ENCODE measurements at places on chromosomes 5 and 9. TPM values are rescaled to one million over a fixed set of nuclear protein-coding genes. Genes with fewer than 3 reads are reported as not detected.

DNA sequence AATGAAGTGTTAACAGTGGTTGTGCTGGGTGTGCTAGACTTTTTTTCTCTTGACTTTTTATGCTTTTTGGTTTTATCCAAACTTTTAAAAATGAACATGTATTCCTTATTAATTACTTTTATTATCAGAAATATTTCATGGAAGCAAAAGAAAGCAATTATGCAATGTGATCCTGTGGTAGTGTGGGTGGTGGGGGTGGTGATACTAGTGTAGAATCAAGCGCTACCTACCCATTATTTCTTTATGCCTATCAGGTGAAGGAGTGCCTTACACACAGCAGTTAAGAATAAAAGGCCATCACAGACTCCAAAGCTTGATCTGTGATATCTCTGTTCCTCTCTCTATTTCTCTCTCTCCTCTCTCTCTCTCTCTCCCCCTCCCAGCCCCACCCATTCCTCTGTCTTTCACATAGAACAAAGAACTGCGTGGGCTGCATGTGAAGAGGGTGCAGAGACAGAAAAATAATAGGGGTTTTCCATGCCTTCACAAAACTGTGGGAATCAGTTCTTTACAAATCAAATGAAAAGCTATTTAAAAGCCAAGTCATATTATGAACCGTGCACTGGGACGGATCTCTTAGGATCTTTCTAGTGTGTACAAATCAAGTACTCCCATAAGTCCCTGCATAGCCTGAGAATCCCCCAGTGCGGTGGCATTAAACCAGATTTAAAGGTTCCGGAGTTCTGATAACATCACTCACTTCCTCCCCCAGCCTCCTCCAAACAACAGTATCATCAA is 351.2 kb downstream of the RAB3C start:
- DNase-seq = no peak

GRCh38 chr9:88387552-88388202 is 567 bp upstream of the SPIN1 start:
- peak; percentile 44 for DNase-seq

- DNase-seq = no peak
Measured at GRCh38 chr9:18459962-18460584, 13.9 kb upstream of the ADAMTSL1 start.

DNA sequence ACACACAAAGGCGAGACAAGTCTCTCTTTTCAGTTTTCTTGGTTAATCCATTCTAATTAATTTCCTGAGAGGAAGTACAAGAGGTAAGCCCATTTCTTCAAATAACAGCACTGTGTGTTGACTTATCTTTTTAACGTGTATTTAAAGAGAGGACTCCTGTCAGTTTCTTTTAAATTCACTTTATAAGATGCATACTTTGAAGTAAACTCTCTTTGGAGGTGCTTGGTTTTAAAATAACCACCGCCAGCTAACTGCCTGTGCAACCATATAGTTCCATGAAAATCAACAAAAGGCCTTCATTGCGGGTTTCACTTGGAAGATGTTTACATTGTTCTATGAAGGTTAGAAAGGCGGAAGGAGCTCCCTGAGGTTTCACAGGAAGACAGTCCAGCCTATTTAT is 13.1 kb upstream of the SERINC5 start:
- DNase-seq = no peak

DNA sequence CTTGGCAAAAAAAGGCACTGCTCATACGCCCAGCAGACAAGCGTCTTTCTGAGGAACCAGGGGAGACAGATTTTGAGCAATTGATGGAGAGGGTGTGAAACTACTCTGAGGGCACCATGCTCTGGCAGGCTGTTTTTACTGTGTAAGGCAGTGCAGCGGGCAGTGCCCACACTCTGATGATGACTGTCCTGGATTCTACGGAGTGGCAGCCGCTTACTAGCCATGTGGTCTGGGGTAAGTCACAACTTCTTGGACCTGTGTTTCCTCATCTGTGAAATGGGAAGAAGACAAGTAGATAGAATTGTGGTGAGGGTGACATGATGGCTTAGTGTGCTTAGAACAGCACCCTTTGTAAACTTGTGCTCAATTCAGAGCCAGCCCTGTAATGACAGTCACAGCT is 38.8 kb downstream of the FABP6 start:
- no peak for DNase-seq

DNA sequence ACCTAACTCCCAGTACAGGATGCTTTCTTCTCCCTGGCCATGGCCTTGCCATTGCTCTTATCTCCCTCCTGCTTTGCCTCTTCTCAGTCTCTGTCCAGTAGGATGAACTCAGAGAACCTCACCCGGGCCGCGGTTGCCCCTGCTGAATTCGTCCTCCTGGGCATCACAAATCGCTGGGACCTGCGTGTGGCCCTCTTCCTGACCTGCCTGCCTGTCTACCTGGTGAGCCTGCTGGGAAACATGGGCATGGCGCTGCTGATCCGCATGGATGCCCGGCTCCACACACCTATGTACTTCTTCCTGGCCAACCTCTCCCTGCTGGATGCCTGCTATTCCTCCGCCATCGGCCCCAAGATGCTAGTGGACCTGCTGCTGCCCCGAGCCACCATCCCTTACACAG is at the start of gene OR5C1:
Gene OR5C1, plus strand, starts transcription at position 103 of the 400 bp plus-strand sequence. Its CDS starts 0 bp downstream, at position 103.
- no peak for DNase-seq

HTR1A gene
- 20.4 TPM for total RNA-seq

DNA sequence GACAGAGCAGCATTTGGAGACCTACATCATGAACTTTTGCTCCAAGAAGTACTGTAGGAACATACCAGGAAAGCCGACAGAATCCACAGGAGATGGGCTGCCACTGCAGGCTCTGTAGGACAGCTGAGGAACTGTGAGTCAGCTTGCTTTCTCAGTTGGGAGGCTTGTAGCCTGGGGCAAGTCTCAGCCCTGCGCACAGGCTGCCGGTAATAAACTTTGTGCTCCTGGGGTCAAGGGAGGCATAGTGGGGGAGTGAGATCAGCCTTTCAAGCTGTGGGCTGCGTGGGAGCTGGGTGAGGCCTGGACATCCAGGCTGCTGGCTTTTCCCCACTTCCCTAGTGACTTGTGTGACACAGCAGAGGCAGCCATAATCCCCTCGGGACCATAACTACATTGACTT is 718.0 kb upstream of the CDH10 start:
- DNase-seq = no peak

GRCh38 chr5:158163451-158164295 is 304.7 kb upstream of the CLINT1 start:
- DNase-seq = no peak

DNA sequence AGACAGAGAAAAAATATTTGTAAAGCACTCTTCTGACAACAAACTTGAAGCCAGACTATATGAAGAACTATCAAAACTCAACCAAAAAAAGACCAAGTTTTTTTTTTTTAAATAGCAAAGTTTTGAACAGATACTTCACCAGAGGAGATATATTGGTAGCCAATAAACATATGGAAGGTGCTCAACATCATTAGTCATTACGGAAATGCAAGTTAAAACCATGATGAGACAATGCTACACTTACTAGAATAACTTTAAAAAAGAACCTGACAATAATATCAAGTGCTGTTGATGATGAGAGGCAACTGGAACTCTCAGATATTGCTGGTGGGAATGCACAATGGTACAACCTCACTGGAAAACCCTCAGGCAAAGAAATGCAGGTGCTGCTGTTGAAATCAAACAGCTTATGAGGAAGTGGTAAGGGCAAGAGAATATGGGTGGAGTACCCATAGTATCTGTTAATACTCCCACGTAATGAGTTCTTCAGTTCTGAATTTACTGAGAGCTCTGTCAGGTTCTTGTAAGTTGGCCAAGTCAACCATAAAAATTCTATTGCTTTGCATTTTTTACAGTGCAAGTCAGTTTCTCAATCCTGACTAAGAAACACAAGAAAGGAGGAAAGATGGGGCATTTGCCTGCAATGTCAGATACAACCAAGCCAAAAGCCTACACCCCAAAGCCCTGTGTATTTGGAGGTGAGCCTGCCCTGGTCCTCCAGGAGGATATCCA is 87.3 kb upstream of the GNAQ start:
- no peak for DNase-seq

MSX2 gene
- 0.41 TPM for total RNA-seq

GRCh38 chr9:119252671-119253299 is 116.5 kb downstream of the BRINP1 start:
- no peak for DNase-seq

- DNase-seq = no peak
Measured at GRCh38 chr5:97096191-97096590, 46.2 kb downstream of the LIX1 start.

ADRB2 gene
- 0.82 TPM for total RNA-seq

- no peak for DNase-seq
Measured at GRCh38 chr5:174581479-174581878, 142.9 kb upstream of the MSX2 start.

DNA sequence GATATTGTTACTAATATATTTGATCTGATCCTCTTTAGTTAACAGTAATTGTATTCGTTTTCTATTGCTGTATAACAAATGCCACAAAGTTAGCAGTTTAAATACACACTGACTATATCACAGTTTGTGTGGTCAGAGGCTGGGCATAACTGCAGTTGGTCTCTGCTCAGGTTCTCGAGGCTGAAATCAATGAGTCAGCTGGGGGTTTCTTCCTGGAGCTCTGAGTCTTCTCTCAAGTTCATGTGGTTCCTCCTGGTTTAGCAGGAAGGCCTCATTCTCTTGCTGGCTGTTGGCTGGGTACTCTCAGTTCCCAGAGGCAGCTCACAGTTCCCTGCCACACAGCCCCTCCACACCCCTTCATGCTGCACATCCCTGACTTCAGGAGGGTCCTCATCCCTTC is 20.7 kb downstream of the COL23A1 start:
- no peak for DNase-seq

- DNase-seq = no peak
Measured at GRCh38 chr9:136701668-136702053, 10.7 kb upstream of the DIPK1B start.

GRCh38 chr5:53576674-53577073 is 16.2 kb downstream of the NDUFS4 start:
- DNase-seq = no peak

- DNase-seq = no peak
Measured at GRCh38 chr5:163758283-163758711, 252.9 kb downstream of the MAT2B start.

DNA sequence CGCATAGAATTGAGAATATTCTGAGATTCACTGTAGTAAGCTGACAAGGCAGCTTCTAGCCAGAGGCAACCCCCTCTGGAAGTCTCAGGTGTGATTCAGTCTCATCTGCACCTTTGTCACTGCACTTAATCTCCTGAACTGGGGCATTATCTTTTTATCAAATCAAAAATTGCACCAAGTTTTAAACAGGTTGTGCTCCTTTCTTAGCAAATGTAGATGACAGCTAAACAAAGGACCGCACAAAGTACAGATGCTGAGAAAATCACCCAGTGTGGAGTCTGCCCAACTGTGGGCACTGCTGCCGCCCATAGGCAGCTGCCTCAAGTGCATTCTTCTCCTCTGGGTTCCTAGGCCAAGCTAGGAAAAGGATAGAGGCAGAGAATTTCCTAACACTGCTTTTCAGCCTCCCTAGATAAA is 51.1 kb downstream of the STARD4 start:
- no peak for DNase-seq

DNA sequence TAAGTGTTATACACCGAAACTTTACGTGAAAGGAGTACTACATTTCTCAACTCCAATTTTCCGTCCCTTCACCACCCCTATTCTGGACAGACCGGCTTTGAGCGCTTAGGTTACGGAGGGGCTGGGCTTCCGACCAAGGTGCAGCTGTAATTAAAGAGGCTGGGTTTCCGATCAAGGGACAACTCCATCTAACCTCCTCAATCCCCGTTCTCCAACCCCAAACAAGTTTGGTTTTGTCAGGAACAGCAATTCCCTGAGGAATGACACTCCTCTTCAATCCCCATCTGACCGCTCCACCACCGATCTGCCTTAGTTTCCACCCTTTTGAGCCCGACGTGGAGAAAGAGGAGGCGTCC is 577 bp downstream of the TUT7 start:
- no peak for DNase-seq

ECSCR gene
- total RNA-seq = 4.9 TPM

DNA sequence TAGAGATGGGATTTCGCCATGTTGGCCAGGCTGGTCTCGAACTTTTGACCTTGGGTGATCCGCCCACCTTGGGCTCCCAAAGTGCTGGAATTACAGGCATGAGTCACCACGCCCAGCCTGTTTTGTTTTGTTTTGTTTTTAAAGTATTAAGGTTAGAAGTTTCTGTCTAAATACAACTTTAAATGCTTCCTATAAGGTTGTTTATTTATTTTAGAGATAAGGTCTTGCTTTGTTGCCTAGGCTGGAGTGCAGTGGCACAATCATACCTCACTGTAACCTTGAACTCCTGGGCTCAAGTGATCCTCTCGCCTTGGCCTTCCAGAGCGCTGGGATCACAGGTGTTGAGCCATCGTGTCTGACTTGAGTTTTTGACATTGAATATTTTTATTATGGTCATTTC is 11.4 kb downstream of the MRRF start:
- DNase-seq = no peak

- no peak for DNase-seq
Measured at GRCh38 chr5:168132241-168132641, 159.2 kb upstream of the WWC1 start.

- DNase-seq = no peak
Measured at GRCh38 chr9:134486596-134486995, 155.0 kb upstream of the COL5A1 start.

CHD1 gene
- total RNA-seq = 63.2 TPM

DNA sequence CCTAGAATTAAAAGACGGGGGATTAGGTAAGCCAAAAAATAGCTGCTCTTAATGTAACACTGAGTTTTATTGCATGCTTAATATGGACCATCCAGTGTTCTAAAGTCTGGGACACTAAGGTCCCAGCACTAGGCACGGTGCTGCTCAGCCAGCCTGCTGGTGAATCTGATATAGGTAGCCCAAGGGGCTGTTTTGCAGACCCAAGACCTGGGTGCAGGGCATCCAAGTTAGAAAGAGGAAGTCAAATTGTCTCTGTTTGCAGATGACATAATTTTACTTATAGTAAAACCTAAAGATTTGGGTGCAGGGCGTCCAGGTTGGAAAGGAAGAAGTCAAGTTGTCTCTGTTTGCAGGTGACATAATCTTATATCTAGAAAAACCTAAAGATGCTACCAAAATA is 17.8 kb downstream of the IFNA5 start:
- no peak for DNase-seq

DNA sequence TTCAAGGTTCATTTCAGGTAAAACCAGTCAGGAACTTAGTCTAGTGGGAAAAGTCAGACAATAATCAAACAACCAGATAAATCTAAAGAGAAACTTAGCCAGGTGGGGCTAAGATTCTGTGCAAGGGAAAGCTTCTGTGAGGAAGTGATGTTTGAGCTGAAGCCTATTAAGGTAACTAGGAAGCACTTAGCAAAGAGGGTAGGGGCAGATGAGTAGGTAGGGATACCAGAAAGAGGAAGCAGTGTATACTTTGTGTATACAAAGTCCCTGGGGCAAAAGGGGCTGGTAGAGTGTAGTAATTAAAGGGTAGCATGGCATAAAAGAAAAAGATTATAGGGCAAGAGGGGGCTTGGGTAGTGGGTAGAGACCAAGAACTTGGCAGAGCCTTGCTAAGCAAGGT is 3.6 kb upstream of the SPATA24 start:
- DNase-seq = no peak

AJM1 gene
- total RNA-seq = 0.82 TPM

DNA sequence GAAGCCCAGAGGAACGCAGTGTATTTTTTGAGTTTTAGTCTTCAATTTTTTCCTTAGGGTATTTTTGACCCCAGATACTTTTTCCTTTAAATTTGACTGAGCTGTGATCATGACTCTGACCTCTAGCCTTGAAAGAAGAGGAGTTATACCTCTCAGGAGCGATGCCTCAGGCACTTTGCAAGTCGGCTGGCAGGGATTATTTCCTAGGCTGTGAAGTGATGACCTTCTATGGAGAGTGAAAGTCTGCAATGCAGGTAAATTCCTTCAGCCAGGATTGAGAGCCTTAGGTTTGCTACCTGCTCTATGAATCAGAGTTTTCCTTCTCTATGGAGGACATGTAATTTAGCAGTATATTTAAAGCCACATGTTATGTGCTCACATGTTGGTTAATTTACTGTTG is 10.8 kb upstream of the NUDT12 start:
- no peak for DNase-seq

Measured in frontal cortex (tissue), 4 donors.